Activated CD8-positive, alpha-beta T cell treated with anti-CD3 and anti-CD28 coated beads, Interleukin-2, amount 10 ng/mL, durations not matched to agents 7 days and 5 days (primary cell): ENCODE measurements at places on chromosomes 6 and 20.

DNA sequence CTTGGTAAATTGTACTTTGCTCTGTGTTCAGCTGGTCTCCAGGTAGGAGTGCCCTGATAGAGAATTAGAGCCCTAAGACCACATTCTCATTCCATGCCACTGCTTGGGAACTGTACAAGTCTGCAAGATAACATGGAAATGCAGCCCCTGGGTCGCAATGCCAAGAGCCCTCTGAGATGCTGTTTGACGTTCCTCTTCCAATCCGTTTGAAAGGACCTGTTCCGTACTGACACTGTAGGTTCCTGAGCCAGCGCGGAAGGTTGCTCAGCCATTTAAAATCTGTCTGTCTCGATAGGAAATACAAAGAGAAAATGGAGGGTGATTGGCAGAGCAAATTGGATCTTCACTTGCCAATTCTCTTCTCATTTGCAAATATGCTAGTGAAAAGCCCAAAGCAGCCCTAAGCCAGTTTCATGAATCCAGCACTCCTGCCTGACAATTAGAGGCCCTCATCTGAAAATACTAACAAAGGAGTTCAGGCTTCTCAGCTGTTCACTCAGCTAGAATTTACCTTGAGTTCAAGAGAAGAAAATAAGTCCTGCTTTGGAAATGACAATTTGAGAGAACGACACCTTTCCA, 100.6 kb upstream of the AFDN start:
- no peak for DNase-seq

DNA sequence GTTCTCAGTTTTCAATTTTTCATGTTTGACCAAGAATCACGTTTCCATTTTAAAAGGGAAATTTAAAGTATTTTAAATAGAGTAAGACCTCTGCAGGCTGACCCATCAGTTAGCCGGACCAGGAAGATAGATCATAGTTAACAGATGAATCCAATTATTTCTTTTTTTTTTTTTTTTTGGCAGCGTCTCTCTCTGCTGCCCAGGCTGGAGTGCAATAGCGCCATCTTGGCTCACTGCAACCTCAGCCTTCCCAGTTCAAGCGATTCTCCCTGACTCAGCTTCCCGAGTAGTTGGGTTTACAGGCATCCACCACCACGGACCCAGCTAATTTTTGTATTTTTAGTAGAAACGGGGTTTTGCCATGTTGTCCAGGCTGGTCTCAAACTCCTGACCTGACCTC, 256.7 kb upstream of the CNR1 start:
- no peak for DNase-seq

DNA sequence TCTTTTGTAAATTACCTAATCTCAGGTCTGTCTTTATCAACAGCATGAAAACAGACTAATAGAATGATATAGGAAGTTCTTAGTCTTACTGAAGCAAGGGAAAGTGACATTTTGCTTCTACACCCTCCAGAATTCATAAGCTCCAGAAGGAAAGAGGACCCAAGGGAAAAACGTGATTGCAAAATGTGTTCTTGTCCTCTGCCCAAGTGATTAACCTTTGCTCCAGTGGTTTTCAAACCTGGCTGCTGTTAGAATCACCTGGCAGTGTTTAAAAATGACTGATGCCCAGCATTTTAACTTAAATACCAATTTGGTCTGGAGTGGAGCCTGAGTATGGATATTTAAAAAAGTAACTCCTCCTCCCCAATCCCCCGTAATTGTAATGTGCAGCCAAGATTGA, 191.4 kb downstream of the SLC16A10 start:
- no peak for DNase-seq

GRCh38 chr20:48738399-48739304, 89.1 kb downstream of the PREX1 start:
- DNase-seq = peak; percentile 91

DNA sequence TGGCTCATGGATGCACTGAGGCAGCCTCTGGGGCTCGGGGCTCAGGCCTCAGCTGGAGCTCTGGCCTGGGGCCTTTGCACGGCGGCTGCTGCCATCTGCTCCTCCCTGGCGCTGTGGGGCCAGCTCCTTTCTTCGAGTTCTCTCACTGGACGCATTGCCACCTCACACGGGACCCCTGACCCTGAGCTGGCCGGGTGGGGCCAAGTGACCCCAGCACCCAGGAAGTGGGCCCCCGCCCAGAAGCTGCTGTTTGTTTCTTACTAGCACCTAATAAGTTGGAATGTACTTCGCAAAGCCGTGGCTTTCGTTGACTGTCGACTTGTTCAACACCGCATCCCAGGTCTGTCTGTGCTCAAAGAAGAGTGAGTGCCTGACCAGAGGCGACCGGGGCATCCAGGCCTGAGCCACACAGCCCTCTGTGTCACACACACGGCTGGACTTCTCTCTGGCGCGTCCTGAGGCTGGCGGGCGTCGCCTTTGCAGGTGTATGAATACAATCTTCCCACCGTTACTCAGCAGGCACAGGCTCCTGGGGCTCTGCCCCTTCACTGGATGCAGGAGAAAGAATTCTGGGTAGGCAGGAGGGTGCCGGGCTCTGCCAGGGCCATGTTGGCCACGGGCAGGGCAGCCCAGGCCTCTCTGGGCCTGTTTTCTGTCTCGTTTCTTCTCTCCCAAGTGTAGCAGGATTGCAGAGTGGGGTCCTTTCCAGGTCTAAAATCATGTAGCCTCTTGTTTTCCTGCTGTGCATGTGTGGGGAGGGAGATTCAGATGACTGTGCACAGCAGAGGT, 112.9 kb downstream of the DLL1 start:
- peak; percentile 19 for DNase-seq

DNA sequence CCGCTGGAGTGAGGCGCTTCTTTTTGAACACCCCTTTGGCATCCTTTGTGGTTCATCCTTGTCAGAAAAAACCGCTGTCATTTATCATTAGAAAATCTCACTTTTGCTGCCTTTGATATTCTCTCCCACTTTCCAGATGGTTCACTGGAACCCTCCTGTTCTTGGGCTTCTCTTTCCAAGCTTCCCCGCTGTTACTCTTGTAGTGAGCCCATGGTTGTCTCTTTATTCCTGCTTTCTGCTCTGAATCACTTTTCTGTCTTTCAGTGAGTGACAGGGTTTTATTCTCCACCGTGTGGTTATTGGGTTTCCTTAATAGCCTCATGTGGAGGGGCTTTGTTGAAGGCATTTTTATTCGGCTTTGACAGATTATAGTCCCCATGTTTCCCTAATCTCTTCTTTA, 117.0 kb downstream of the FARS2 start:
- DNase-seq = no peak

- DNase-seq = no peak
Measured at GRCh38 chr6:73579851-73580246, 59.0 kb upstream of the EEF1A1 start.

GRCh38 chr20:51462566-51463276, 79.8 kb downstream of the NFATC2 start:
- no peak for DNase-seq
